ENCODE measurements at places on chromosomes 11 and 22.

GRCh38 chr11:78622666-78623065 lies 48.0 kb upstream of the NARS2 start:
- no peak for DNase-seq

GRCh38 chr11:74970852-74971395 lies 17.8 kb upstream of the NEU3 start:
- no peak for DNase-seq

DNA sequence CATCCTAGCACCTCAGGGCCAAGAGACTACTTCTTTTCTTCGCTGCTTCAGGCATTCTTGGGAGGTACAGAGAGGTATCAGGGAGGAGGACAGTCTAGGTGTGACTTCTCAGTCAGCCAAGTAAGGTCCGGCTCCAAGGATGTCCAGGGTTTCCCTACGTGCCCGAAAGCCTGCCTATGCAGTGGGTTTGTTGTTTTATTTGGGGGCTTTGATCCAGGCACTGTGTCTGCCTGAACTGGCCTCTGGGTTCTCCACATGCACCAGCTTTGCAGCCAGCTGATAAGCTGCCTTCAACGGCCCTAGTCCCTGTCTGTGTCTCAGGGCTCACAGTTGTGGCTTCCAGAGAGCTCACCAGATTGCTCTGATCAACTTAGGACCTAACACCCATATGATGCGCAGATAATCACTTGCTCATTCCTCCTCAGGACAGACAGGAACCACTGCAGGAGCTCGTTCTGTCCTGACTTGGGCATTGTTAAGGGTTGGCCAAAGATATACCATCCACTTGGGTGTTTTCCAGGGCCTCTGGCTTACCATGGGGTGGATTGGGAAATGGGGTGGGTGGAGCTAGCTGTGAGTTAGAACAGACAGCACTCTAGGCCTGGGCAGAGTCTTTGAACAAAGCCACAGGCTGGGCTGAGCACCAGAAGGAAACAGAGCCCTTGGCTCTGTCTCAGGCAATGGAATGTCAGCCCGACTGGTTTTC lies 45.5 kb upstream of the CRYBB3 start:
- DNase-seq, result no peak

GRCh38 chr22:23841736-23842445 lies 3.1 kb upstream of the DERL3 start:
- no peak for DNase-seq

- no peak for DNase-seq
Measured at GRCh38 chr11:27626269-27626937, 73.9 kb downstream of the BDNF start.

- DNase-seq, result no peak
Measured at GRCh38 chr11:34379079-34379478, 21.3 kb upstream of the ABTB2 start.

DNA sequence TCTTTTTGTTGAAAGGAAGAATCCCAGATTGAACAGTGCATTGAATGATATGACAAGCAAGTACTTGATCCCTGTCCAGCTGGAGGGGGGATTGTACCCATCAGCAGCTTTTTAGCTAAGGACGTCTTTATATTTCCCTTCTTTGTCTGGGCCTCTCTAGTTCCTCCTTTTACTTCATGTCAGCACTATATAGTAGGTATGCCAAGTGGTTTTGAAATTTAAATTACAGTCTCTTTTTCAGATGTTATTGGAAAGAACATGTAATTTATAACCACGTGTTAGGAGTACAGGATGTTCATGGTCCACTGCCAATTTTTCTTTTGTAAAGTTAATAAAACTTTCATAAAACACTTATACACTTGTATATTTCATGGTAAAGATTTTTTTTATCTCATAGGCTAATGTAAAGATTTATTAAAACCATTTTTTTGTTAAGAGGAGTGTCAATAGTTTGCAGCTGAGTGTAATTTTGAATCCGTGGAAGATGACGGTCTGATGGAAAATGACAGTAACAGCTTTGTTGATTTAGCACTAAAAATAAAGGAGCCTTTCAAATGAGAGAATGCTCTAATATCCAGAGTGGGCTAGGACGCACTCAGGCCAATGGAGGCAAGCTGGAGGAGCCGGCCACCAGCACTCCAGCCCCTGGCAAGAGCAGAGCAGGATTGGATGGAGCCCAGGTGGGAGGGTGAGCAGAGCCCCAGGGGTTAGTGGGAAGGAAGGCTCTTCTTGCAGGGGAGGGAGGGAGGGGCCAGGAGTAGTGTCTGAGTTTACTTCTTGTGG lies 488.3 kb downstream of the INSC start:
- DNase-seq, result no peak

GRCh38 chr11:58006940-58007339 lies 16.7 kb upstream of the OR9Q1 start:
- no peak for DNase-seq

GRCh38 chr11:14054116-14055107 lies 91.9 kb downstream of the SPON1 start:
- DNase-seq, result no peak

DNA sequence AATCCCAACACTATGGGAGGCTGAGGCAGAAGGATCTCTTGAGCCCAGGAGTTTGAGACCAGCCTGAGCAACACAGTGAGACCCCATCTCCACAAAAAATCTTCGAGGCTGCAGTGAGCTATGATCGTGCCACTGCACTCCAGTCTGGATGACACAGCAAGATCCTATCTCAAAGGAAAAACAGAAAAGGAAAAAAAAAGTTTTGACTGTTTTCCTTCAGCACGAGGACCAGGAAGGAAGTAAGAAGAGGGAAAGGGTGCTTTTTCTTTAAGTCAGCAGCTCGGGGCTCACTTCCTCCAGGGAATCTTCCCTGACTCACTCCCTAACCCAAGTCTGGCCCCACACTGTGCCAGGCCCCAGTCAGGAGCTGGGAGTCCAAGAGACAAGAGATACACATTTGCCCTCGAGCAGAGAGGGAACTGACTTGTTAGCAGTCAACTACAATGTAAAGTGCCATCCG lies 14.2 kb downstream of the ARRB1 start:
- no peak for DNase-seq

DNA sequence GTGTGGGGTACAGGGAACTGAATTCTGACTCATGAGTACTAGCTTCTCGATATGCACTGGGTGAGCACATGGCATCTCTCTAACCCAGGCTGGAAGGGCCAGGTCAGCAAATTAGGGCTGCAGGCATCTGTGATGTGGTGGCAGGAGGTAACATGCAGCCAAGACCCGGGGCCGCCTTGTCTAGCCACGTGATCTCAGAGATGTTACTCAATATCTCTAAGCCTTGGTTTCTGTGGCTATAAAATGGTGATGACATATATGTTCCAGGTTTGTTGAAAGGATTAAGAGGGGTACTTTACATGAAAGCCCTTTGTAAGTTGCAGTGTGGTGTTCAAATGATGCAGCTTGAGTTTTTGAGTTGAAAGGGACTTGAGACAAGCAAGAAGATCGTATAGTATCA lies 3.2 kb downstream of the ST14 start:
- DNase-seq, result no peak

DNA sequence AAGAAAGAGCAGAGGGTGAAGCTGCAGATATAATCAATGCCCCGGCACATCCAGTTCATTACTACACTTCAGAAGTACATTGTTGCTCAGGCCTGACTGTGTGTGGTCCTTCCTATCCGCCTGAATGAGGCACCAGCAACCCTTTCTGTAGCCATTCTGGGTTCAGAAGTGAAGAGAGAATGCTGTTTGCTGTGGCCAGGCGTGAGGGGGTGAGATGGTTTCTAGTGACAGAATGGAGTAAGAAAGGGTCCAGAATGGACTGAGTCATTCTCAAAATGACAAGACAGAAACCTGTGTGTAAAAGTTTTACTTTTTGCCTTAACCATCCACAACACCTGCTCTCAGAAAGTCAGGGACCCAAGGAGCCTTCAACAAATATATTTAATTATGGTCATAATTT lies 334.8 kb downstream of the GUCY1A2 start:
- no peak for DNase-seq

DNA sequence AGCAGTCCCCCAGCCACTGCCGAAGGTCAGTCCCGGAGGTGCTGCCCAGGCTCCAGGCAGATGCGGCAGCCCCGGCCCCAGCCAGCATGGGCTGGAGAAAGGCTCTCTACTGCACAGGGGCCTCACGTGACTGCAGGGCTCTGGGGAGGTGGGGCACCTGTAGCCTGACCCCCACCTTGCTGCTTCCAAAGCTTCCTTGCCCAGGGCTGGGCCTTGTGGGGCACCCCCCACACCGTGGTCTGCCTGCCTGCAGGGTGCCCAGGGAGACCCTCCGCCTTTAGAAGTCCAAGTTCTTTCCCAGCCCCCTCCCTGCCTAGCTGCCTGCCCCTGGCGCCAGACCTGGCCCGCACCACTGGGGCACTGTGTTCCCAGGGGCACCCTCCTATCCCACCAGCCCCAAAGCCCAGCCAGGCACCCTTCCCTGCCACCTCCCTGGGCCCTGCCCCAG lies 28.4 kb upstream of the TXNRD2 start:
- no peak for DNase-seq

- no peak for DNase-seq
Measured at GRCh38 chr11:61923166-61924063, 6.0 kb upstream of the RAB3IL1 start.

DNA sequence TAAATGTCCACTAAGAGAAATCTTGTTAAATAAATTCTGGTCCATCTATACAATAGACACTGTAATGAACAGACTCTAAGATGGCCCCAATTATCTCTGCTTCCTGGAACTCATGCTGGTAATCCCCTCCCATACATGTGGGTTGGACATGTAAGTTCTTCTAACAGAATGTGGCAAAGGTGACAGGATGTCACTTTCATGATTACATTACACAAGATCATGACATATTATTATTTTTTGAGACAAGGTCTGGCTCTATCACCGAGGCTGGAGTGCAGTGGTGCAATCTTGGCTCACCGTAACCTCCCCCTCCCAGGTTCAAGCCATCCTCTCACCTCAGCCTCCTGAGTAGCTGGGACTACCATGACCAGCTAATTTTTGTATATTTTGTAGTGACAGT lies 14.6 kb upstream of the NDUFC2 start:
- no peak for DNase-seq

GRCh38 chr11:60345489-60345888 lies 18.4 kb downstream of the MS4A6E start:
- no peak for DNase-seq

GRCh38 chr22:20764729-20765128 lies 9.2 kb upstream of the SERPIND1 start:
- DNase-seq, result no peak

DNA sequence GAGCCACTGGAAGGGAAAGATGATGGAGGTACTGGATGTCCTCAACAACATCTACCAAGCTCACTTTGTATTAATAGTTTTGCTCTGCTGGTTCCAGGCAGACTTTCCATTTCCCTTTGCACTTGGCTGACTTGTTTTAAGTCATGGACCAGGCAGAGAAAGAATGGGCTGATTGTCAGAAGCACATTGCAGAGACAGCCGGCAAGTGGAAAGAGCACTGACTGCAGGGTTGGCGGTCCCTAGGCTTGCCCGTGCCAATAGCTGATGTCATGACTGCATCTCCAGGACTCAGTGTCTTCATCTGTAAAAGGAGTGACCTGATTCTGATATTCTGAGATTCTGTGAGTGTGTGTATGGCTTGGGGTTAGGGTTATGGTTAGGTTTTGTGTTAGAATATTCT lies 20.9 kb upstream of the NNMT start:
- no peak for DNase-seq

GRCh38 chr22:20456064-20456721 lies 18.6 kb upstream of the SCARF2 start:
- peak; percentile 77 for DNase-seq

- DNase-seq, result no peak
Measured at GRCh38 chr11:114316980-114317786, 21.0 kb downstream of the NNMT start.

- no peak for DNase-seq
Measured at GRCh38 chr11:67705264-67705663, 30.8 kb upstream of the ALDH3B2 start.

GRCh38 chr11:23423104-23423503 lies 562.8 kb upstream of the CCDC179 start:
- no peak for DNase-seq

DNA sequence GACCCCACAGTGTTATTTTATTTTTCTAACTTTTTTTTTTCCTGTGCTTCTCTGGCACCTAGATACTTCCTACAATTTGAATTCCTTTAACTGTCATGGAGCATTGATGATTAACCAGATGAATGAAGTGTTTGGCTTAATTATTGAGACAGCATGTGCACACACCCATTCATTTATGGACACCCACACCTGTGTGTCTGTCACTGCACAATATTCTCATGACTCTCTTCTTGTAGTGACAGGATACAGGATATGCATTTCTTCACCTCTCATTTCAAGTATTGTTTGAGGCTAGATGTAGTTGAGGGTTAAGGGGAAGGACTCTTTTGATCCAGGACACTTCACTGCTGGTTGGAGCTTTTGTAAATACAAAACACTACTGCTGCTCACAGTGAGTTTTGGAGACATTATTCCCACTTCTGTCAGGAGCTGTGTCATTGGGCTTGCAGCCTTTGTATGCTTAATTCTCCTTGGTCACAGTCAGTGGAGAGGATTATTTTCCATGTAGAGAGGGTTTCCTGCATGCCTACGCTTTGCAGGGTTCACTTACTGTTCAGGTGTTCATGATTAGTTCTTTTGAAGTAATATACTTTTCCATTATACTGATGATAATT lies 33.5 kb downstream of the SPECC1L start:
- DNase-seq, result no peak

DNA sequence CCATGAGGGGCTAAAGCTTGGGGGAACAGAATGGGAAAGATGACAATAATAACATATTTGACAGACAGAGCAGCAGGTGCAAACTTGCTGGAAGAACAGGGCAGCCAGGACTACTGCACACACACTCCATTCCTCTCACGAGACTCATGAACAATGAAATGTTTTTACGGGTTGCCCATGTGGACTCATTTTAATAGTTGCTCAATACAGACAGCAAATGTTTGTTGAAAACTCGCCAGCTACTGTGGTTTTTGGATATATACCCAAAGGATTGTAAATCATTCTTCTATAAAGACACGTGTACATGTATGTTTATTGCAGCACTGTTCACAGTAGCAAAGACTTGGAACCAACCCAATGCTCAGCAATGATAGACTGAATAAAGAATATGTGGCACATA lies 10.3 kb downstream of the SYT13 start:
- no peak for DNase-seq

GRCh38 chr22:46464296-46464695 lies 73.1 kb downstream of the CELSR1 start:
- no peak for DNase-seq

DNA sequence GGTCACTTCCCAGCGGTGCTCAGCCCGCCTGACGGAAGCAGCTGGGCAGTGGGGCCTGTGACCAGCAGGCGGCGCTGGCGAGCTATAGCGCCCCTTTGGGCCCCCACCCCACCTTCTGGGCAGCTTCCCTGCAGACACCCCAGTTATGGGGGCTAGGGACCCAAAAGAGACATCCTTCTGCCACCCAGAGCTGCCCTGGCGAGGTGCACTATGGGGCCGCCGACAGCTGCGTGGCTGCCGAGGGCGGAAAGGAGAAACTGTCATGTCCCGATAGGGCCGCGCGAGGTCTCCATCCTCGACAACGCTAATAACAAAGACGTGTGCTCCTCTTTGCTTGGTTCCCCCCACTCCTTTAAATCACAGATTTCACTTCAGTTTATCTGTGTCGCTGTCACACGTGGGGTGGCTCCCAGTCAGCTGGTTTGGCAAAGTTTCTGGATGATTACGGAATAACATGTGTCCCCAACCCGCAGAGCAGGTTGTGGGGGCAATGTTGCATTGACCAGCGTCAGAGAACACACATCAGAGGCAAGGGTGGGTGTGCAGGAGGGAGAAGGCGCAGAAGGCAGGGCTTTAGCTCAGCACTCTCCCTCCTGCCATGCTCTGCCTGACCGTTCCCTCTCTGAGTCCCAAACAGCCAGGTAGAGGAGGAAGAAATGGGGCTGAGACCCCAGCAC lies 673 bp upstream of the MYO7A start:
- peak; percentile 61 for DNase-seq

Data from activated naive CD4-positive, alpha-beta T cell treated with Interleukin-2 at 50 U/mL for 16 hours (primary cell).